ENCODE measurements at places on chromosomes 7 and 10.

- no peak for DNase-seq
Observed at GRCh38 chr10:70131560-70131937, 1.1 kb downstream of the AIFM2 start.

GRCh38 chr7:124444696-124445480 is 320.7 kb downstream of the GPR37 start:
- DNase-seq: no peak

- no peak for DNase-seq
Observed at GRCh38 chr7:143318661-143319060, 2.8 kb downstream of the CLCN1 start.

DNA sequence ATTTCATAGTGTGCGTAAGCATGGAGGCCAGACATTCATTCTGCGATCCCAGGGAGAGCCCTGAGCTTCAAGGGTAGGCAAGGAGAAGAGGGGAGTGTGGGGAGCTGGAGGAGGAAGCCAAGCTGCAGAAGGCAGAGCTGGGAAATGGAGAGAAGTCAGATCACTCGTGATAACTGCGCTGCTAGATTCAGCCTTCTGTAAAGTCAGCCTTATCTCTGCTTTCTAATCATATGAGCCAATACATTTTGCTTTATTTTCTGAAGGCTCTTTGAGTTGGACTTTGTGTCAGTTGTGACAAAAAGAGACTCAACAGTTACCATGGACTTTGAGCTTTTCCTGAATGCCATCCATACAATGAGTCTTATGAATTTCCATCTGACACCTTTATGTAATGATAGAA is 61.7 kb upstream of the CREB5 start:
- no peak for DNase-seq

DNA sequence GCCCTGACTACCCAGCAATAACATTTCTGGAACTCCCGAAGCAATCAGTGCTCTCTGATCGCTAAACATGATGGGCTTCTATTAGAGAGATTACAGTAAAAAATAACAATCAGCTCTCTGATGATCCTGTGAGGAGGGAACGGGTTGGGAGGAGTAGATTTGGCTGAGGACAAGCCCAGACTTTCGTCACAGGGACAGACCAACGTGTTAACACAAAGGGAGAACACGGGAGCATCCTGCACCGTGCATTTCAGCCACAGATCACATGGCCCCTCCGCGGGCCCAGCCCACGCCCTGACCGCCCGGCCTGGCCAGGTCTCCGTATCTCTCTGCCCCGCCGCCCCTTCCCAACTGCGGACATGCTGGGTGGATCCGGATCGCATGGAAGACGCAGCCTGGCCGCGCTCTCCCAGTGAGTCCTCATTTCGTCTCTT is 95.0 kb upstream of the AGBL3 start:
- DNase-seq: no peak

DNA sequence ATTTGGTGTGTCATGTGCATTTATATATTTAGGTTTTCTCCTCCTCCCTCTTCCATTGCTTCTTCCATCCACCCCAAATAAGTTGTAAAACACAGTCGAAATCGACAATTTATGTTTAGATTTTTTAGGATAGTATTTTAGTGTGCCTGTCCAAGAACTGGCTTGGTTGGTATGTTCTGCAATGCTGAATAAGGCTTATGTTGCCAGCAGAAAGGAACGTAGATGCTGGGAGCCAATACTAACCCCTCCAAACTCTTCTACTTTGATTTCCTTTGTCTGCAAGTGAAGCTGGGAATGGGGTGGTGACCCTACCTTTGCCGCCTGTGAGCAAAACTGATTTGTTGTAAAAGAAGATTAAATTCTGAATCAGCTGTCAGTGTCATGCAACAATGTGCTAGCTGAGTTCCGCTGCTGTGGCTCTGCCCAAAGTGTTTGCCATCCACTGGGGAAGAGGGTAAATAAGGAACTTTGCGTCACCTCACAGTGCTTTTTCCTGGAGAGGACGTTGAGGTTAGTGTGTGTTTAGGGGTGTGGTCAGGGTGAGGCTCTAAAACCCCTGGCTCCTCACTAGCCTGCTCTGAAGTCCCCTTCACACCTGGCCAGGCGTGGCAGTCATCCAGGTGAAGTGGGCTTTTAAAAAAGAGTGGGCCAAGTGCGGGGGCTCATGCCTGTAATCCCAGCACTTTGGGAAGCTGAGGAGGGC is 44.4 kb downstream of the TACC2 start:
- DNase-seq: no peak

- DNase-seq: no peak
Observed at GRCh38 chr10:97183314-97183713, 2.4 kb downstream of the SLIT1 start.

- DNase-seq: peak; percentile 60
Observed at GRCh38 chr10:112875476-112876267, 74.4 kb upstream of the TCF7L2 start.

DNA sequence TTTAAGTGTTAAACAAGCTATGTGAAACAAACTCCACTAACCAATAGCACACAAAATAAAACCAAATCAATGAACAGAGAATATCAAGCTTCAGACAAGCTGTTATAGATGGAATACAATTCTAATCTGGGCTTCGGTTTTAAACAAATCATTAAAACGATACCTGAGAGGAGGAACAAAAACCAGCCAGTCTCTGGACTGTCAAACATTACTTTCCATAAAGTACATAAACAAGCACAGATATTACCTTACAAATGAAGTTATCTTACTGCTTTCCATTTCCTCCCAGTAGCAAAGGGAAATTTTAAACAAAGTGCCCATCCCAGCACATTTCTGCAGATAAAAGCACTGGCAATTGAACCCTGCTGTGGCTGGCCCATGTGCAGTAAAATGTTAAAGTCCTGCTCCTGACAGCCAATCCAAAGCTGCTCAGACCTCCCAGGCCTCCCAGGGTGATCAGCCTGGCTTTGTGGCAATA is 128.0 kb downstream of the NRCAM start:
- DNase-seq: no peak

DNA sequence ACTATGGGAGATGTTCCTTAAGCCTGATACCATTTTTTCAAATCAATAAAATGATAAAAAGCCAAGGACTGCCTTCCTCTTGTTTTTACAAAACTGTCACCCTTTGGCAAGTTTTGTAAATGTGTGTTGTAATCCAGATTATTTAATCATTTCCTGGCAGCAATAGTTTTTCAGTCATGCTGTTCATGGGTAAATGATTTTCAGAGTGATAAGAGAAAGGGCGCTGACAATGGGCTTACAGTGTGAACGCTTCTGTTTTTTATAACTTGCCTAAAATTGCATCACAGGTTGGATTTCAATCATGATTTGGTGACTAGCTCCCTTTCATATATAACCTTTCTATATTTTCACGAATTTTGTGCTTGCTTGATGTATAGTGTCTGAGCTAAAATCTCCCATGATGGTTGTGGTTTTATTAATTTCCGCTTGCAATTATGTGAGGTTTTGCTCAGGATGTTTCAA is 19.0 kb upstream of the DMBT1 start:
- no peak for DNase-seq

DNA sequence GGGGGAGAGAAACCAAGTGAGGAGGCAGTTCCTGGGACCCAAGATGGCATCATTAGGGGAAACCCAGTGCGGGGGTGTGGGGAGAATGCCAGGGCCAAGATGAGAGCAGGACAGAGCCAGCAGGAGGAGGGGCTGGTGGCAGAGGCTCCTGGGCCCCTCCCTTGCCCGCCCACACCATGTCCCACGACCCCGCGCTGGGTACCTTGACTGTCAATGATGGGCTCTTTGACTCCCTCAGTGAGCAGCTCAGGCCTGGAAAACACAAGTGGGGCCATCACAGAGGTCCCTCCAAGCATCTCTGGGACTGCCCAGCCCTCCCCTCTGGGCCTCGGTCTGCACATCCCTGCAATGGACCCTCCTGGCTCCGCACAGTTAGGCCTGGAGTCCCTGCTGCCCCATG is 75.4 kb downstream of the RABGEF1 start:
- DNase-seq: no peak

GRCh38 chr7:85479918-85480643 is 293.2 kb upstream of the SEMA3D start:
- no peak for DNase-seq

DNA sequence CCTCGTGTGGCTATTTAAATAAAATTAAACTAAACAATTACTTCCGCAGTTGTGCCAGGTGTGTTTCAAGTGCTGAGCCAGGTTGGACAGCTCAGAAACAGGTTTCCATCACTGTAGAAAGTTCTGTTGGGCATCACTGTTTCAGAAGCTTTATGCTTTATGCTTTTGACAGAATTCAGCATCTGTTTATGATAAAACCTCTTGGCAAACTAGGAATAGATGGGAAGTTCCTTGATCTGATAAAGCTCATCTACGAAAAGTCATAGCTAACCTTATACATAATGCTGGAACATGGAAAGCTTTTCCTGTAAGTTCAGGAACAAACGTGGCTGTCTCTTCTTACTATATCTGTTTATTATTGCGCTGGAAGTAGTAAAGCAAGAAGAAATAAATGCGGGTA is 143.4 kb downstream of the DOCK1 start:
- DNase-seq: no peak

DNA sequence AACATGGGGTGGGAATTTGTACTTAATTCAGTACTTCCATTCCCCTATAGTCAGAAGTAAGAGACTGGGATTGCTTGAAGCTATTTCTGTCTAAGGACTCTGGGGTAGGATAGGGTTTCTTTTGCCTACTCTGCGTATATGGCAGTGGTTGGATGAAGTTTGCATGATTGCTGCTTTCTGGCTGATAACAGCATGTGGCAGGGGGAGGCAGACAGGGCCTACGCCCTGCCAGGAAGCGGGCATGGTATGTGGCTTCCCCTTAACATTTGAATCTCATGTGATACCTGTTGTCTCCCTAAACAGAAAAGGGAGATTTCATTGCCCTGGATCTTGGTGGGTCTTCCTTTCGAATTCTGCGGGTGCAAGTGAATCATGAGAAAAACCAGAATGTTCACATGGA is 57.1 kb downstream of the TACR2 start:
- no peak for DNase-seq

DNA sequence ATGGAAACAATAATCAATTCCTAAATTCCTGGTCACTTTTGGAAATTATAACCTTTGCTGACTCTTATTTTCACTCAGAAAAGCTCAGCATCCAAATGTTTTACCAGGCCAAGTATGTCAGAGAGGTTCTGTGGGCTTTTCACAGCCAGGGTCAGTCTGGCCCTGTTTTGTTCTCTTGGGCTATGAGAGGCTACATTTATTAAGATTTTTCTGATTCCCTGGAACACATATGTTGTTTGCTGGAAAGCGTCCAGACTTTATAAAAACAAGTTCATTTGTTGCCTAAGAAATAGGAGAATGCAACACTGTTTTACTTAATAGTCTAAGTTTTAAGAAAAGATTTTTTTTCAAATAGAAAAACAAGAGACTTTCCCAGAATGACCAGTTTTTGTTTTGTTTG is 238.4 kb upstream of the PLXDC2 start:
- DNase-seq: no peak

DNA sequence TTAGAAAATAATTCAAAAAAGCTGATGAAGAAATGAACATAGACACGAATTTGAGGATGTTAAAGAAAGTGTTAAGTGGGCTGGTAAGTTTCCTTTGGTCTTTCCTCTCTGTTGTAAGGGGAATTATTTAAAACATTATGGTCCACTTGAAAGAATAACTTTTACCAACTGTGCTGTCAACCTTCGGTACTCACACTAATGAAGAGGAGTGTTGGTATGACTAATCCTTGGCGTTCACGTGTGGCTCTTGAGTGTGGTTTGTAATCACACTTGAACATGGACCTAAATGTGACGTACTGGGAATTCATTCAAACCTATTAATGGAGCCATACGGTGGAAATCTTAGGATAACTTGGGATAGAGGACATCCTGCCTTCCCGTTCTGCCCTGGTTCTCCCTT is 41.3 kb downstream of the TBXAS1 start:
- no peak for DNase-seq

- no peak for DNase-seq
Observed at GRCh38 chr7:17493446-17493845, 195.0 kb downstream of the AHR start.

DNA sequence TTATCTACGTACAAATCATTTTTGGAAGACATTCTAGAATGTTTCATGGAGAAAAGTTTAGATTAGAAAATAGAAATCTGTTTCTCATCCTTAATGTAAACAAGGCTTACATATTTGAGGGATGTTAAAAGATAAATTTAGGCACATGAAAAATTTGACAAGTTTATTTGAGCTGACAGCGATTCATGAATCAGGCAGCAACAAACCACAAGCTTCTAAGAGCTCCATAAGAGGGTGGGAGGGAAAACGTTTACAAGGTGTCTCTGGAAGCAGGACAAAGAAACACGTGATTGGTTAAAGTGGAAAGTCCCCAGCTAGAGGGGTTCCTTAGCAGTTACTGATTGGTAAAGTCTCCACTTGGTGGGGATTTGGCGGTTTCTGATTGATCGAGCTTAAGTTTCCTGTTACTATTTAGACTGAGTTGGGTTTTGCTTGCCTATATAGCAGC is 228.9 kb upstream of the PITRM1 start:
- no peak for DNase-seq

DNA sequence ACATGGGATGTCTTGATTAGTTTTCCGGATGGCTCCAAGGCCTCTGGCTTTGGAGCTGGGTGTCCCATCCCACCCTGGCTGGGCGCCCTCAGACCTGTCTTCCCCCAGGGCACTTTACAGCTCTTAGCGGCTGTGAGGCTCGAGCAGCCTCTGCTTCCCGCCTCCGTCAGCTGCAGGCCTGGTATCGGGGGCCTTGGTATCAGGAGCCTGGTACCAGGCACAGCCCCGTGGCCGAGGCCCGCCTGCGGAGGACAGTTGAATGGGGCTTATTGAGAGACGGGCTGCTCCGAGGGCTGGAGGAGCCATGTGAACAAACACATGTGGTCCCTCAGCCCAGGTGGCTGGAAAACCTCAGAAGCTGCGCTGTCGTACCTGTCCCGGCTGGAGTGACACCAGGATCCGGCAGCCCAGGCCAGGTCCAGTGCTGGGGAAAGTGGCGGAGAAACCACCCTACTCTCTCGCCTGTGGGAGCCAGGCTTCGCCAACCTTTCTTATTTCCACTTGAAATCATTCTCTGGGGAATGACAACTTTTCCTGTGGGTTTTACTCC is 23.9 kb upstream of the AP5Z1 start:
- DNase-seq: no peak

- no peak for DNase-seq
Observed at GRCh38 chr7:49631071-49631815, 142.2 kb upstream of the VWC2 start.

DNA sequence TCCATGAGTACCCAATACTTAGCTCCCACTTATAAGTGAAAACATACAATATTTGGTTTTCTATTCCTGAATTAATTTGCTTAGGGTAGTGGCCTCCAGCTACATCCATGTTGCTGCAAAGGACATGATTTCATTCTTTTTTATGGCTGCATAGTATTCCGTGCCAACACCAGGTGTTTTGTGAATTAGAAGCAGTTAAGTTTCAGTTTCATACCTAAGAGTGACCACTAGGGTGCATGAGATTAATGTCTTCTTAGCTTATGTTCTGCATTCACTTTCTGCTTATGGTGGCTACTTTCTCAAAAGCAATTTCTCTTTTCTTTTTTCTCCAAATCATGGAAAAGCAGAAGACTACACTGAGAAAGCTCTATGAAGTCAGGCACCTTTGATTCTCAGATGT is 65.1 kb upstream of the VSTM2A start:
- no peak for DNase-seq

- DNase-seq: no peak
Observed at GRCh38 chr10:92184977-92185376, 105.9 kb downstream of the CPEB3 start.
